ENCODE measurements at places on chromosomes 3 and 15. TPM values are rescaled to one million over a fixed set of nuclear protein-coding genes. Genes with fewer than 3 reads are reported as not detected.

CFAP20DC gene
- 4.5 TPM for total RNA-seq

GRCh38 chr15:45164914-45165313 lies 22.9 kb downstream of the SHF start:
- H3K4me3 ChIP-seq: peak overlapping the region; percentile 42
- no peaks in the 10 kb centered on the region for H3K27me3 ChIP-seq
- H3K4me1 ChIP-seq: peaks cover 7% of the 10 kb centered on the region
- no peak for DNase-seq

DNA sequence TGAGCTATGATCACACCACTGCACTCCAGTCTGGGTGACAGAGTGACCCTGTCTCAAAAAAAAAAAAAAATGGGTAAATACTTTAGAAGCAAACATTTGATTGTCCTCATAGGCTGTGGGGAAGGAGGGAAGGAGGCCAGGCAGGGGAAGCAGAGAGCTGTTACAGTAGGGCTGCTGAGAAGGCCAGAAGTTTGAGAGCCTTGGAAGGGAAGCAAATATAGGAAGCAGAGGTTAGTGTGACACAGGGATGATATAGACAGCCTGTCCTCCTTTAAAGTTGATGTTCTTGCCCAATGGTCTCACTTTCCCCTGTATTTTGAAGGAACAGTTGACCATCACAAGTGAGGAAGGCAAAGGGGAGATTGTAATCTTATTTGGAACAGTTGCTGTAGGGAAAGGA lies 5.3 kb upstream of the ALPK3 start:
- H3K27me3 ChIP-seq: no peaks in the 10 kb centered on the region
- H3K27ac ChIP-seq: no peak overlapping the region
- H3K4me3 ChIP-seq: no peak overlapping the region
- DNase-seq: no peak

DNA sequence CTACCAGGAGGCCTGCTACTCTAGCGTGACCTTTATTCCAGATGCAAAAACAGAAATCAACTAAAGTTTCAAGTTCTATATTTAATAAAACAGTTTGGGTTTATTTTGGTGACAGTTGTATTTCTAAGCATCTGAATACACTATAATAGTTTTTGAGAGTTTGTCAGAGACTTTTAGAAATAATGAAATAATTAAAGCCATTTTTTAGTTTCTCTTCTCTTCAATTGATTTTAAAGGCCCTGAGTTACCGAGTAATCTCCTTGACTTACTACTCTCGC lies 523.4 kb downstream of the CADM2 start:
- no peak overlapping the region for H3K4me3 ChIP-seq
- no peaks in the 10 kb centered on the region for H3K36me3 ChIP-seq
- H3K27me3 ChIP-seq: no peaks in the 10 kb centered on the region
- no peaks in the 10 kb centered on the region for H3K4me1 ChIP-seq

Measured in H9 (cell line).